ENCODE measurements at places on chromosomes 3 and 15.

GRCh38 chr3:129398803-129399144 is 29.7 kb downstream of the EFCAB12 start:
- DNase-seq, result no peak

DNA sequence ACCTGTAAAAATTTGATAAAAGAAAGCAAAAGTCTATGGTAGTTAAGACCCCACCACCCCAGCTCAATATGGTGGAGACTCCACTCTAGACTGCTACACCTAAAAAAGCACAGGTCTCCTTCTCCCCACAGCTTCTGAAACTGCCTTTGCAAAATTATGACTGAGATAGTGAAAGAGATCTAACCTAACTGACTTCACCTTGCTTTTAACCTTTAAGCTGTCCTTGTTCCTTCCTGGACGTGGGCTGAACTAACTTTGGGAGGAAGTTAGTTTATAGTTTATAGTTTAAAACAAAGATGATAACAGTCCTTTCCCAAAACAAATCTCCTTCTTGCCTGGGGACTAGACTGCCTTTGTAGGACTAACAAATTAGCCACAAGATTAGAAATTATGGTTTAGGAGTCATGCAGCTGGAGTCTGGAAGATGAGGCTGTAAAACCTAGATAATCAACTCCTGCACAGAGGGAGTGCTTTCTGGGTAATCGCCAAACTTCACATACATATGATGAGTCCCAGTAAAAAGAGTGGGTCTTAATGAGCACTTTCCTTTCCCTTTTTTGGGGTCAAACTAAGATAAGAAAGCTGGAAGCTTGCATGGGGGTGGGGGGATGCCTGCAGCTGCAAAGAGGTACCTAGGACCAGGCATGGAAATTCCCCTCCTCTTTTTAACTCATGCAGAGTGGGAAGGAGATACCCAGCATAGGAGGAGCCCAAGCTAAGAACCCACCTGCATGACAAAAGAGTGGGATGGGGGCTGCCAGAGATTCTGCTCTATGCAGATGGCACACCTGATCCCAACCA is 17.5 kb downstream of the CCR8 start:
- no peak for DNase-seq

DNA sequence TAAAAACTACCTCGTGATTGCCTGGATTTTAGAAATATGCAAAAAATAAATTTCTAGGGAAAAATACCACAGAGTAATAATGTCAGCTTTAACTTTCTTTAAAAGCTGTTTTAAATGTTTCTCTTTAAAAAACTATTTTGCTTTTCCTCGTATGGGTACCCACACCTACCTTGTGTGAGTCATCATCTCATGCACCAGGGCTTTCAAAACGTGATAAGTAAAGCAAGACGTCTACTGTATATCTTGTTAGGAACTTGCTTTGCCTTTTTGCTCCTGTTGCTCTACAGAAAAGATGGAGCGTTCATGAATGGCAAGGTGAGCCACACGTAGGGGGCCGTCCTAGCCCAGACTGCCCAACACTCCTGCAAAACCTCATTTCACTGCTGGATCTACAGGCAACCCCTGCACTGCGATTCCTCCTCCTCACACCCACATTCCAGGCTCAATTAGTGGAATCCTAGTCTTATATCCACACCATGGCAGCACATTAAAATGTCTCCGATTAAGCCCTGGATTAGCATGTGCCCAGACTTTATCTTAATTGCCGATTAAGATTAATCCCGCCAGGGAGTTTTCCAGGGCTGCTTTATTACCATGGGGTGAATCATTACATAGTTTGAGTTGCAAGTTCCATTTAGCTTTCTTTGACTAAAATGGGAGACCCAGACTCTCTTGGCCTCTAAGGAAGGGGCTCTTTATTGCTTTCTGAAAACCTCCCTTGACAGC is 293.6 kb upstream of the ICE2 start:
- no peak for DNase-seq

DNA sequence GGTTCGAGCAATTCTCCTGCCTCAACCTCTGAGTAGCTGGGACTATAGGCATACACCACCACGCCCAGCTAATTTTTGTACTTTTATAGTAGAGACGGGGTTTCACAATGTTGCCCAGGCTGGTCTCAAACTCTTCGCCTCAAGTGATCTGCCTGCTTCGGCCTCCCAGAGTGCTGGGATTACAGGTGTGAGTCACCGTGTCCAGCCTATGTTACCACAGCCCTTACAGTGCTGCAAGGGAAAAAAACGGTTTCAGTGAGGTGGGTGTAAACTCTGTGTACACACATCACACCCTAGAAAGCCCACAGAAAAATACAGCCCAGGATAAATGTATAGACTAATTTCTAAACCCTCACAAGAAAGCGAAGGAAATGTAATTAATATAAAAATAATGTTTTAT is 103.5 kb upstream of the AKAP13 start:
- DNase-seq, result no peak

DNA sequence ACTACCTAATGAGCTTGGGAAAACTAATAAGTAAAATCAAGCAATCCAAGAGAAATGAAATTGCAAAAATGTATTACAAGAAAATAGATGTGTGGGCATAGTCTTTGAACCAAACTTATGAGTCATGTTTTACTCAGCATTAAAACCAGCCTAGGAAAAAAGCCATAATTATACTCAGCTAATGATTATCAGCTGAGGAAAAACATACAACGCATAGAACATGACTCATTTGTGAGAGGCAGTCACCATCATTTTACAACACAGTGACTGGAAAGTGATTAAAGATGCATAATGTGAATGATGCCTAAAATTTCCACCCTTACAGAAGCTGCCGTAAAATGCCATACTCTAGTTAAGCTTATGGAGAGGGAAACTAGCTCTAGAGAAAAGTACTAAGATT is 238.0 kb upstream of the EOMES start:
- DNase-seq, result no peak

- DNase-seq, result no peak
Measured at GRCh38 chr15:58427987-58428386, 3.8 kb upstream of the LIPC start.

GRCh38 chr3:10933805-10934481 is 58.6 kb upstream of the SLC6A1 start:
- DNase-seq, result no peak

DNA sequence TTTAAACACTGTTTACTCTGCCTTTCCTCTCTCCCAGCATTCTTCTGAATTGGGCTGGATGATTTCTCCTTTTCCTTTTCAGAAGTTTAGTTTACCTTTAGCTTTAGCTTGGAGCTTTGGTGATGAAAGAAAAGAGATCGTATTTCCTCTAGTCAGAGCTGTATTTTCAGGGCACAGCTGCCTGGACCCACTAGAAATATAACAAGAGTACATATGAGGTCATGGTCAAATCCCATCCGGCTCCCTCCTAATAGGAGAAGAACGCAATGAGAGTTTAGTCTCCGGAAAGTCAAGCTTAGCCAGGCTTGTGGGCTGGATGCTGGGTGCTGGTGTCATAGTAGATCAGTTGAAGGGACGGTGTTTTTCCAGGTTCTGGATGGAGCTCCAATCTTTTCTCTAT is 177.1 kb upstream of the PFN2 start:
- no peak for DNase-seq

- DNase-seq, result no peak
Measured at GRCh38 chr3:41307065-41307464, 107.8 kb downstream of the CTNNB1 start.

GRCh38 chr3:127701280-127701911 is 28.6 kb downstream of the ABTB1 start:
- no peak for DNase-seq

DNA sequence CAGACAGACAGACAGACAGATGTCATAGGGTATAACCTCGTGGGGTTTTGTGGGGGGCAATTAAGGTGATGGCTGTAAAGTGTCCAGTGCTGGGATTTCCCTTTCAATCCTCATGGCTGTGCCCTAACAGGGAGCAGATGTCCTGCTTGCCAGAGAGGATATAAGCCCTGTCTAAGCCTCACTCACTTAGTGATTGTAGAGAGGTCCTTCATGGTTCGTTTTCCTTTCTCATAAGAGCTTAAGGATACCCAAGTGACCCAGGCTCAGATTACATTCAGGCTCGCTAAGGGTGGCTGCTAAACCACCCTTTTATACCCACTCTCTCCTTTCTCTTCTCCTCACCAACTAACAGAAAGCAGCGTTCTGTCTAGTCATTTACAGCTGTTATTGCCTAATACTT is 19.2 kb downstream of the LYSMD2 start:
- no peak for DNase-seq

GRCh38 chr3:135760581-135760980 is 204.9 kb upstream of the PPP2R3A start:
- no peak for DNase-seq

GRCh38 chr3:168095611-168096209 is at the start of gene GOLIM4:
Gene GOLIM4 (minus strand): TSS chr3:168095924. CDS start chr3:168095285, 639 bp downstream.
- peak; percentile 85 for DNase-seq

GRCh38 chr3:10709110-10709781 is 106.8 kb upstream of the SLC6A11 start:
- no peak for DNase-seq

DNA sequence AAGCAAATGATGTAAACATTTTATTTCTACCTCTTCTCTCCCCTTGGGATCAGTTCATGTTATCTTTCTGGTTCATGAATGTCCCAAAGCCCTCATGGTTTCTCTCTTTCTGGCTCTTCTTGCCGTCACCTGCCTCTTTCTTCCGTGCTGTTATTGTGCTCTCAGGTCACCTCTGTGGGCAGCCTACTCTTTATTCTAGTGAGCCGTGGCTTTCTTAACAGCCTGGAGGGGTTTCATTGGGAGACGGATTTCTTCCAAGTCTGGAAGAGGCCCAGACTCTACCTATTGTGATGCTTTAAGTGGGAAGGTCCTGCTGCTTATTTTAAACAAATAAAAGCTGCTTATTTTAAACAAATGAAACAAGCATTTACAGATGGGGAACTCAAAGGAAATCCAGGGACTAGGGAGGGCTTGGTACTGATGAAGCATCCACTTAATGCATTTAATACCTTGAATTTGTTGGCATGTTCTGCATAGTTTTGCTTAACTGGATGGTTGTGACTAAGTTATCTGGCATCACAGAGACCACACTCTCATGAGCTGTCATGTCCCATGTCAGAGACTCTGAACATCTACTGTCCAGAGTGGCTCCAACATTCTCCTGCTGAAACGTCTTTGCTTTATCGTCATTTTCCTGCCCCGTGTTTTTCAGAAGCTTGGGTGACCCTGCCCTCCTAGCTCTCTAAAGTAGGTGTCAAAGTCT is 443.3 kb downstream of the GABRG3 start:
- no peak for DNase-seq

- DNase-seq, result no peak
Measured at GRCh38 chr3:105497386-105497785, 130.7 kb downstream of the ALCAM start.

DNA sequence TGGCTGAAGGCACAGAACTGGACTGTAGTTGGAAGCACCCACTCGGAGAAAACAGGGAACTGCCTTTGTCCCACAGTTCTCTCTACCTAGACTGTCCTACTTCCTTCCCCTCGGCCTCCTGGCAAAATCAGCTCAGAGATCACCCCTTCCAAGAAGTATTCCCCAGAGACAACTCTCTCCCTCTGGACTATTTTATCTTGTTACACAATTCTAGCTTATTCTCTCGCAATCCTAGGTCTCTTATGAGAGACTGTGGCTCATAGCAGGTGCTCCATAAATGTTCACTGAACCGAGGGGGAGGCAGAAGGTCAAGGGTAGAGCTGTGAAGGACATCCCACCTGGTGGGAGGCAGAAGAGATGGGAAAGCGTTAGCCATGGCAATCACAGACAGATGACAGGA is 10.6 kb downstream of the HEG1 start:
- no peak for DNase-seq

DNA sequence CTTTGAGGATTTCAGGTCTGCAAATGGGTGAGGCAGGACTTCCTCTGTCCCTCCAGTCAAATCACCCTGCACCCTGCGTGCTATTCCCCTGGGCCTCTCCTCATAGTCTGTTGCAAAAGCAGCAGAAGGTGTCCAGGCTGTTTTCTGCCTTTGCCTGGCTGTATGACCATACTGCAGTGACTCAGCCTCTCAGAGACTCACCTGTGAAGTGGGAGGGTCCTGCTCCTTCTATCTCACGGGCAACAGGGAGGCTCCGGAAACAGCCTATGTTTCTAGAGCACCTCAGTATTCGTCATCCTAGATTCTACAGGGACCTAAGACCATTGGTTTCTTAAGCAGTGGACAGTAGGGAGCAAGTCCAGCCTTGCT is 216.4 kb downstream of the TLE3 start:
- DNase-seq, result no peak

DNA sequence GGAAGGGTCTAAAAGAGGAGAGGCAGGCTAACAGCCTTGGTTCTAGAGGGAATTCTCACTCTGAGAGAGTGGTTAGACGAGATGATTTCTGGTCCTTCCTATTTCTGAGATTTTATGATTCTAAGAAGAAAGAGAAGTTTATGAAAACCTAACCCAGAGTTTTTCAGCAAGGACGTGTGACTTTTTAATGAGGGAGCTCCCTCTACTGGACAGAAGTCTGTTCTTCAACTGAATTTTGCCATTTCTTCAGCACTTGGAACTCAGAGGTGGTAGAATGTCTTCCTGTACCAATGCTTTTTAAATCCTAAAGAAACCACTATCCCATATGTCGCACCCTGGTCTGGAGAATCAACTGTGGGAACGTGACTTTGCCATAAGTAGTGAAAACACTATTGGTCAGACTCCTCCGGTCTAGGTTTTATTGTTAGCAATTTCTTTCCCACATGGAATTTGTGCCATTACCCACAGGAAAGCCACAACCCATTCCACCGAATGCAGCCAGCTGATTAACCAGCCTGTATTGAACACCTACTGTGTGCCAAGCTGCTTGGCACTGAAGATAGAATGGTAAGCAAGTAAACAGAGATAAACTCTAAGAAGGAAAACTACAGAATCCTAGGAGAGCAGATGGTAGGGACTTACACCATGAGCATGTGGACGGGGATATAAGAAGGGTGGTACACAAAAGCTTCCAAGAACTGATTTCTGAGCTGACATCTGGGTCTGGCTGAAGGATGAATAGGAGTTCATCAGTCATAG is 199.5 kb upstream of the LMCD1 start:
- peak; percentile 47 for DNase-seq

GRCh38 chr15:50907601-50908208 is 778 bp upstream of the AP4E1 start:
- DNase-seq, result peak; percentile 20

- DNase-seq, result no peak
Measured at GRCh38 chr3:183807881-183808280, 17.5 kb downstream of the MAP6D1 start.

- no peak for DNase-seq
Measured at GRCh38 chr3:140850210-140850955, 91.3 kb upstream of the SLC25A36 start.

GRCh38 chr15:38707802-38708671 is 143.4 kb upstream of the RASGRP1 start:
- DNase-seq, result peak; percentile 38

- no peak for DNase-seq
Measured at GRCh38 chr15:70437882-70438451, 325.4 kb downstream of the UACA start.

GRCh38 chr15:76336254-76337058 is at the start of gene ISL2:
Gene ISL2 (plus strand): TSS chr15:76336773. CDS start chr15:76336884, 111 bp downstream.
- peak; percentile 91 for DNase-seq

DNA sequence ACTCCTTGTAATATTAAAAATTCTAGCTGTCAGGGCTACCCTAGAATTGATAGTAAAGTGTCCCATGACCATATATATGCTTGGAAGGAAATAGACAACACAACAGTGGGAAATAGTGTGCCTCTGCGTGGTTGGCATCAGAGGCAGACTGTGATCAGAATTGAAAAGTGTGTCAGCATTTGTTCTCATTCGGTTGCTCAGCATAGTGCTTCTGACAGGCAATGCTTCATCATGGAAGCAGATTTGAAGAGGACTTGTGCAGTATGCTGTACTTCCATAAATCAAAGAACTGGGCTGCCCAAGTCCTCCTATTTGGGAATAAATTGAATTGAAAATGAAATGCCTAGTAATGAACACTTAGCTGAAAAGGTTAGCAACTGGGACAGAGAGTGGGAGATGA is 435.7 kb downstream of the DIPK2A start:
- DNase-seq, result no peak

All from NCI-H526 treated with DMSO at 0.1 percent for 48 hours (cell line).